NCI-H226 (cell line): ENCODE measurements at places on chromosomes 12 and 14.
A peak's percentile ranks its signal among the peaks of the same experiment; 100 is the strongest.

DNA sequence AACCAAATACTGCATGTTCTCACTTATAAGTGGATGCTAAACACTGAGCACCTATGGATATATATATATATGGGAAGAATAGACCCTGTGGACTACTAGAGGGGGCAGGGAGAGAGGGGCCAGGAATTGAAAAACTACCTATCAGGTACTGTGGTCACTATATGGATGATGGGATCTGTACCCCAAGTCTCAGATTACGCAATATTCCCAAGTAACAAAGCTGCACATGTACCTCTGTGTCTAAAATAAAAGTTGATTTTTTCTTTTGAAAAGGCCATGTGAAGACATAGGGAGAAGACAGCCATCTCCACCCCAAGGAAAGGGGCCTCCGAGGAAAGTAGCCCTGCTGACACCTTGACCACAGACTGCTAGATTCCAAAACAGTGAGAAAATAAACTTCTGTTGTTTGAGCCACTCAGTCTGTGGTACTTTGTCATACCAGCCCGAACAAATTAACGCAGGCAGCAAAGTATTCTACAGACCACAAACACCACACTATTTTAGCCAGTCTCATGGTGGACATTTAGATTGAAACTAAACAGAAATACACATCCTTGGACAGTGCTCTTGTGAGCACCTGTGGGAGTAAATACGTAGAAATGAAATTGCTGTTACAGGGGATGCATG, 197.1 kb downstream of the EFCAB11 start:
- DNase-seq, result no peak

DNA sequence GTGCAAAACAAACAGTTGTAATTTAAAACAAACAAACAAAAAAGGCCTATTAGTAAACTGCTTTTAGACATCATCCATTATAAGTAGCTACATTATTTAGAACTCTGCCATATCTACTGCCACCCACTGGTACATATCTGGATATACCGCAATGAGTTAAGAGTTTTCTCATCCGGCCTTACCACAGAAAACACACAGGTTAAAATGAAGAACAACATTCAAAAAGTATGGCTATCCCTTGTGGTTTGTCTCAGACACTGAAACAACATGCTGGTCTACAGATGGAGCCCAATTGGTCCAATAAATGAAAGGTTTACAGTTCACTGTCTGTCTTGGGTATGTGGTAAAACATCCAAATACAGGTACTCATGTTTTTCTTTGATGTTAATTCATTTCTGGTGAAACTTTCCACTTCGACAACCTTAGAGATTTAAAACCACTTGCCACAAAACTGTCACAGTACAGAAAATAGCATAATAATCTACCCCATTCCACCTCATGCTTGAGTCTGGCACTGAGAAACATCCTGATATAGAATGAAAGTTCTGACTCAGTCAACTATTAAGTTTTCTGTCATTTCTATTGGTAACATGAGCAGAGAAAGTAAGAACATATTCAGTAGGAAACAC, 354.3 kb downstream of the CEP128 start:
- DNase-seq, result peak; percentile 25

DNA sequence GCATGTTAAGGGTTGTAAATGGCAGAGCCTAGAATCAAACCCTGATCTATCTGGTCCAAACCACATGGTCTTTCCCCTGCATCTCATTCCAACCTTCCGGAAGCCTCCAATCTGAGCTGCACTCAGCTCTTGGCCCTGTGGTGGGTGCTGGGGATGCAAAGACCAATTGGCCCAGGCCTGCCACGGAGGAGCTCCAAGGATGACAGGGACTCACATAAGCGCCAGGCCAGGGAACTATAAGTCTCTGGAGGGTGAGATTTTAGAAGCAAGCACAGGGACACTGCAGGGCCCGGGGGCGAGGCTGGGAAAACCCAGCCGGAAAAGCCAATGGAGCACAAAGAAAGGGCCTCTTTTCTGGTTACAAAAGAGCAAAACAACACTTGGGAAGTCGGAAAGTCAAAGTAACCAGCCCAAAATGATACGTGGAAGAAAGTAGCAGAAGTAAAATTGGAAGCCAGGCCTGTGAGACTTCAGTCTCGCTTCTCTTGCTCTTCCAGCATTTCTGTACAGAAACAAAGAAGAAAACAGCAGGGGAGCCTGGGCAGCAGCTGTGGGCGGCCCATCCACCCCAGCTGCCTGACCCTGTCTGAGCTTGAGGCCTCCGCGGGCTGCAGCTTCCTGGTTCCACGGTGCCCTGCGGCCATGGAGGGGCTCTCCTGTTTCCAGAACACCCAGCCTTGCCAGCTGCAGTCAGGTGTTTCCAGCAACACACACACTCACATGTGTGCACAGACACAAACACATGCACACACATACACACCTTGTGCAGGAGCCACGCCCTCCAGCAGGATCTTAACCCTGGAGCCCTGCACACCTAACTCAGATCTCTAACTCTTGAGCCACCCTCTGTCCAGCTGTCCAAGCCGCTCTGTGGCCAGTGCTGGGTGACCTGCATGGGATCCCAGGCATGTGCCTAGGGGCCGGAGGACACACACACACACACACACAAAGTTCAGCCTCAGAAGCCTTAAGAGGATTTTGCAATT, 178.2 kb downstream of the BCL11B start:
- DNase-seq, result no peak

DNA sequence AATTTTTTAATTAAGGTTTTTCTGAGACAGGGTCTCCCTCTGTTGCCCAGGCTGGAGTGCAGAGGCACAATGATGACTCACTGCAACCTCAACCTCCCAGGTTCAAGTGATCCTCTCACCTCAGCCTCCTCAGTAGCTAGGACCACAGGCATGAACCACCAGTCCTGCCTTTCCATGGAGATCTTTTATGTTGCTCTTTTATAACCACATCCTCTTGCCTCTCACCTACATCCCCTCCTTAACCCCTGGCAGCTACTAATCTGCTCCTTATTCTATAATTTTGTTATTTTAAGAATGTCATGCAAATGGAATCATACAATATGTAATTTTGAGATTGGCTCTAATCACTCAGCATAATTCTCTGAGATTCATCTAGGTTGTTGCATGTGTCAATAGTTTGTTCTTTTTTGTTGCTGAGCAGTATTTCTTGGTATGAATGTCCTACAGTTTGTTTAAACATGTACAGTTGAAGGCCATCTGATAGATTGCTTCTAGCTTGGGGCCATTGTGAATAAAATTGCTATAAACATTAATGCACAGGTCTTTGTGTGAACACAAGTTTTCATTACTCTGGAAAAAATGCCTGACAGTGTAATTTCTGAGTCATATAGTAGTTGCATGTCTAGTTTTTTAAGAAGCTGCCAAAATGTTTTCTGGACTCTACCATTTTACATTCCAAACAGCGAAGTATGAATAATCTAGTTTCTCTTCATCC, 249.2 kb upstream of the AMIGO2 start:
- peak; percentile 61 for DNase-seq

DNA sequence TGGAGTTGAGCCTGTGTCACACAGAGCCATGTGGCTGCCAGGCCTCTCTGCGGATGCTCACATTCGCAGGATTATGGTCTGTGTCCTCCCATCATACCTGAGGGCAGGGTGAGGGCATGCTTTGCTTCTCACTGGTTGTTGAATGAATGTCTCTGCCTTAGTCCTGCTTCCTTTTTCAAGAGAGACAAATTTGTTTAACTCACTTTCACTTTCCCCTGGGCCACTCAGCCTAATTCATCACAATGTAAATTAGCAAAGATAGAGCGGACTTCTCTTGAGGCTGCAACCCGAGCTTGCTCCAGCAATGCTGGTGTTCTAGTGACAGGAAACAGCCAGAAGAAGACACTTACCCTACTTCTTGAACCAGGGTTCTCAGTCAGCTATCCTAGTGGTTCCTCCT, 35.5 kb upstream of the PAX9 start:
- no peak for DNase-seq
